CD8-positive, alpha-beta memory T cell (primary cell): ENCODE measurements at places on chromosomes 2 and 18.

GRCh38 chr2:30223413-30223874 is 7.9 kb upstream of the LBH start:
- no peak for DNase-seq

DNA sequence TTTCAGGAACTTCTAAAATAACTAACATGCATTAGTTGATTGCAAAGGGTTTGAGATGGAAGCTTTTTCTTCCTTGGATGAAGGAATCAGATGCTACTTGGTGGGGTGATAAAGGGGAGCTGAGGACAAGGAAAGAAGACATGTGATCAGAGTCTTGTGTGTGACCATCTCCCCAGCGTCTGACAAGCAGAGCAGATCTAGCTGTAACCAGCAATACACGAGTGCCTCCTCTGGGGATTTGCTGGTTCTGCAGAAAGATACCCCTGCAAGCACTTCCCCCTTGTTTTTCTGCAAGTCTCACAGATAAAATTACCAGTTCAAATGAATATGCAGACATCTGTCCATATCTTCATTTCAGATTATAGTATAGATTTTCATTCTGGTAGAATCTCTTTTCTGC is 2.7 kb downstream of the CDH7 start:
- no peak for DNase-seq

DNA sequence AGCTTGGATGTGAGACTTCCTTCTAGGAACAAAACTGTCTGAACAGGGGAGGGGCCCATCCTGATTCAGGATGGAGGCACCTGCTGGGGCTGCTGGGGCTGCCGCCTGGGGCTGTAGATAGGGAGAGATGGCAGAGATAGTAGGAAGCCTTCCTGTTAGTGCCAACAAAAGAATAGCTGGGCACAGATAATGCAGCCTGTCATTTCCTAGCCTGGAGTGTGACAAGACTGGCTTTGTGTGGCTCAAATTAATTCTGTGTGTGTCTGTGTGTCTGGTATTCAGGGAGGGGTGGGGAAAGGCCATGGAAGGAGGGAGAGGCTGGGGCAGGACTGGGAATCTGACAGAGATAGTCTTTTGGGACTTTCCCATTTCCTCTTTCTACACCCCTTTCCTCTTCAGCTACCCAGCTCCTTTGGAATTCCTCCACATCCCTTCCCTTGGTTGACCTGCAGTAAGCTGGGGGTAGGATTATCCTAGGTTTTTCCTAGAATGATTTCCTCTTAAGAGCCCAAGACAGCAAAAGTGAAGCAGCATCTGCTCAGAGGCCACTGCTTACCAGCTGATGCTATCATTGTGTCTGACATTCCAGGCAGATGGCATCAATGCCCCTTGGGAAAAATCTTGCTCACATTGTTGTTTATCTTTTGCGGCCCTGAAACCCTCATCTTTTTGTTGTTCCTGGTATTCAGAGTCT is 144.9 kb upstream of the LHCGR start:
- DNase-seq = no peak

- DNase-seq = no peak
Measured at GRCh38 chr2:45883603-45884000, 232.1 kb downstream of the PRKCE start.

DNA sequence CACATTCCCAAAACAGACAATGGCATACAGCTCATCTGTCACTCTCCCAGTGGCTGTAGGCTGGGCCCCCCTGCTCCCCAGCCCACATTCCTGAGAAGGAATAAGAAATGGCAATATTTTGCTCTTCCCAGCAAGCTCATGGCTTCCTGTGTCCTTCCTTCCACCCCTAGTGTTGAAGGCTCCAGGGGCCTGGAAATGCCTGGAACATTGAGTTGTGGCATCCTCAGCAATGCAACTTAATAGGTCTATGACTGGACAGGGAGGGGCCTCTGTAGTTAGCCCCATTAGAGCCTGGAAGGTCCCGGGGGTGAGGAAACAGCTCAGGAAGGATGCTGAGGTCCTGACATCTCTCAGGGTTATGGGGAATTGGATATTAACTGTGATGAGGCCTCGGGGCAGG is 3.3 kb downstream of the KIF3C start:
- no peak for DNase-seq
